Amniotic stem cell (primary cell): ENCODE measurements at places on chromosomes 5 and 9.

- no peak for DNase-seq
These were observed 38.2 kb downstream of the PRRC2B start for GRCh38 chr9:131432050-131432449.

DNA sequence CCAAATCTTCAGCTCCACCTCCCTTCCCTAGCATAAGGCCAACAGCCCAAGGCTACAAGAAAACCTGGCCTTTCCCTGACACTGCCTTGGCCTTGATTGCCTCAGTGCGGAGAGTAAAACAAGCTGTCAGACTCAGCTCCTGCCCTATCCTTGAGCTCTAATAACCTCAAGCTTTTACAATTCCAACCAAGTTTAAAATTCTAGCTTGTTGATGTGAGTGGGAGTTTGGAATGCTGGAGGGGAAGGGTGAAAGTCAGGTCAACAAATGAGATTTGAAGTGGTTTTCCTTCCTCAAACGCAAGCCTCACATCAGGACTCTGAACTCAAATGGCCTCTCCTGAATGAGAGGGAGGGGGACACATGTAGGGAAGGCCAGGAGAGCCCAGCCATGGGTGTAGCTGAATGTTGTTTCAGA, 197.0 kb upstream of the VLDLR start:
- DNase-seq = no peak

DNA sequence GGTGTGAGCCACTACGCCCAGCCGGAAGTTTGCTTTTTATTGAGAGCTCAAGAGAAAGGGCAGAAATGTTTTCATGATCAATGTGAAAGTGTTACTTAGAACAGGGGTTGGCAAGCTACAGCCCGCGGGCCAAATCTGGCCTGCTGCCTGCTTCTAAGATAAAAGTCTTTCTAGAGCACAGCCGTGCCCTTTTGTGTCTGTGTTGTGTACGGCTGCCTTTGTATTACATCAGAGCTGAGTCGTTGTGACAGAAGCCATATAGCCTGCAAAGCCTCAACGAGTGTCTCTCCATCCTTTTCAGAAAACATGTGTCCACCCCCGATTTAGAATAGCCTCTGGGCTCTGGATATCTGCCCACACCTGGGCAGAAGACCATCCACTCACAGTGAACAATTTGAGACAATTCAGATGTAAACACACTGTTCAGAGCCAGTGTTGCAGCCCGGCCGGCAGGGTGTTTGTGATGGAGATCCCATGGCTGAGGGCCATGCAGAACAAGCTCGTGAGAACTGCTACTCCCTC, 28.8 kb downstream of the AK8 start:
- no peak for DNase-seq

GRCh38 chr9:128007566-128008138, 26.9 kb upstream of the EEIG1 start:
- no peak for DNase-seq

DNA sequence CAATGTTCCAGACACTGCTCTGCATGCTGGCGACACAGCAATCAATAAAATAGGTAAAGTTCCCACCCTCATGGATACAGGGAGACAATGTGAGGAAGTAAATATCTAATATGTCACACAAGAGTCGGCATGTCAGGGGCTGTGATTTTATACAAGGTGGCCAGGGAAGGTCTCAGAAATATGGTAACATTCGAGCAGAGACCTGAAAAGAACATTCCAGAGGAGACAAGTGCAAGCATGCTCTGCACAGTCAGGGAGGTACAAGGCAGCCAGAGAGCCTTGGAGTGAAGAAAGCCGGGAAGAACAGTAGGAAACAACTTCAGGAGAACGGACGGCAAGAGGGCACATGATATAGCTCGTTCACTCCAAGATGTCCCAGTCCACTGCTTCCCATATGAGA, 89.2 kb upstream of the ZNF462 start:
- DNase-seq = no peak

DNA sequence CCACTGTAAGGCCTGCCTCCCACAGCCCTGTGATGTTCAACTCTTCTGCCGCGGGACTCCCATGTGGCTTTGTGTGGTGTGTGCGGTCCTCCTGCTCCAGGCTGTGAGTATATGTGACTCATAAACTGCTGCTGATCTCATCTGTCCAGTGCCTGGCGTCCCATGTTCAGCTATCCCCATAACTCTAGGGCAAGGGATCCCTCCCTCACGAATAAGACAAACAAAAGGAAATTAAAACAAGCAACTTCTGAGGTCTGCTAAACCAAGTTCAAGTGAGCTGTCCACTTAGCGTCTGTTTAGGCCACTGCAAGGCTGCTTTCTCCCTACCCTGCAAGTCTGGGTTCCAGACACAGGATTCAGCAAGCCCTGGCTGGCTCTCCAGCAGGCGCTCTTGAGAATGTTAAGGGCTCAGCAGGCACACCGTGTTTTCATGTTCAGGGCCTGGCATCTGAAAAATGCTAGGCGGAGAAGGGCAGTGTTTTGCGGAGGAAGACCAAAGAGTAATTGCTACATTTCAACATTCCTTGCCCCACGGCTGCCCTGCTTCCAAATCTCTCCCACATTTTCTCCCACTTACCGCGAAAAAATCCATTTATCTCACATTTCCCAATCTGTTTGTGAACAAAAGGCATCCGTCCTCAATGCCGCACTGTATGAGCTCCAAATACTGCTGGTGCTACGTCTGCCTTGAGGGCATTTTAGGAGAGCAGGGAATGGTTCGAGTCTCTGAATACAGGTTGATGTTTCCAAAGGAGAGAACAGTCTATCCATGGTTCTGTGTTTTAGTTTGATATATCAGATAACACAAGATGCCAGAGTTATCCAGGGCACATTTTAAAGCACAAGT, 280.2 kb downstream of the SEMA5A start:
- peak; percentile 80 for DNase-seq

GRCh38 chr9:76542360-76542759, 83.4 kb downstream of the GCNT1 start:
- DNase-seq = no peak

GRCh38 chr5:149603210-149603609, 21.9 kb downstream of the ARHGEF37 start:
- DNase-seq = no peak

DNA sequence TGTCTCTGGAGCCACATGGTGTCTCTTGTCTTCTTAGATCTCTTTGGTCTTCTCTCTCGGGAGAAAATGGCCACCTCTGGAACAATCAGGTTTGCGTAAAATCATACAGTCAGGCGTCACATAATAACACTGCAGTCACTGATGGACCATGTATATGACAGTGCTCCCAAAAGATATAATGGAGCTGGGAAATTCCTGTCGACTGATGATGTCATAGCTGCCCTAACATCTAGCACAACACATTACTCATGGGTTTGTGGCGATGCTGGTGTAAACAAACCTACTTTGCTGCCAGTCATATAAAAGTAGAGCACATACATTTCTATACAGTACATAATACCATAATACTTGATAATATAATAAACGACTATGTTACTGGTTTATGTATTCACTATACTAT, 30.1 kb upstream of the RAI14 start:
- DNase-seq = peak; percentile 72

GRCh38 chr9:86598411-86599239, 244.4 kb upstream of the TUT7 start:
- no peak for DNase-seq

DNA sequence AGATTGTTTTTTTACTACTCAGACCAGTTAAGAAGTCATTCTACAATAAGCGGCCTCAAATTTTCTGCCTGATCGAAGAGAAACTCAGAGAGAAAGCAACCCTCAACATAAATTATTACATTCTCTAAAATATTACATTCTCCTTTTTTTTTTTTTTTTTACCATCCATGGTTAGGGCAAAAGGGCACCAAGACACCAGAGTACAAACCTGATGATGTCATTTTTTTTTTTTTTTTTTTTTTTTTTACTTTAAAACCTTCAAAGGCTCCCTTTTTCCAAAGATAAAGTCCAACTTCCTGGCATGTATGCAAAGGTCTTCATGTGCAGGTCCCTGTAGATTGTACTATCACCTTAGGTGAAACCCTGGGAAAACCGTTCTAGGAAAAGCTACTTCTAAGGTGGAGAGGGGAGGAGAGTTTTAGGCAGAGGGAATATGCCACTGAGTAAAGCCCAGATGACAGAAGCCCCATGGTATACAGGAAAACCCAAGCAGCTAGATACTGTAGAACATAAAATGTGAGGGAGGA, 104.4 kb downstream of the SSBP2 start:
- DNase-seq = no peak

DNA sequence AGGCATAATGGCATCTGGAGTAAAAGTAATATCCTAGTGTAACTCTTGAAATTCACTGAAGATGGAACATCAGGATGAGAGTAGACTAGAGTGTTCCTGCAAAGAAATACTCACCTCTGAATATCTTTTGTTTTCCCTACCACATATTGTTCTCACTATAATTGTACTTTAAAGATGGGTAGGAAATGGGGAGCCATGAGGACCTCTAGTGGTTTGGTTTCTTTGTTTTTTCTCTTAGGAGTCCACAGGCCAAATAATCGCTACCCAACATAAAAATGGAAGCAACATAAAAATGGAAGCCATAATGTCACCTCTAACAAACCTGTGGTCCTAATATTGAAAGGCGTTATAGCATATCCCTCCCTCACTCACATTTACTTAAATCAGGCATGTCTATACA, 2375.8 kb downstream of the MAT2B start:
- DNase-seq = no peak

GRCh38 chr9:85158512-85158911, 489.0 kb downstream of the NTRK2 start:
- DNase-seq = no peak

DNA sequence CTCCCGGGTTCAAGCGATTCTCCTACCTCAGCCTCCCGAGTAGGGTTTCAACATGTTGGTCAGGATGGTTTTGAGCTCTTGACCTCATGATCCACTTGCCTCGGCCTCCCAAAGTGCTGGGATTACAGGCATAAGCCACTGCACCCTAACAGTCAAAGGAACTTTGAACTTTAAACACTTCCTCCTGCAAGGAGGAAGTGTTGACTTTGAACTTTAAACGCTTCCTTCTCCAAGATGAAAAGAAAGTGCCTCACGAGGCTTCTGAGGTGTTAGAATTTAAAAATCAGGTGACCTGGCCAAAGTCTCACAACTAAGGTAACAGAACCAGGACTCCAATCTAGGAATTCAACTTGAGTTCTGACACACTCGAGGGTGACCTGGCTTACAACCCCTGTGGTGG, 150.9 kb downstream of the BRINP1 start:
- DNase-seq = no peak

- DNase-seq = no peak
These were observed 294.3 kb downstream of the FBXL7 start for GRCh38 chr5:15794052-15794985.

GRCh38 chr9:91799113-91799744, 150.8 kb downstream of the ROR2 start:
- no peak for DNase-seq

DNA sequence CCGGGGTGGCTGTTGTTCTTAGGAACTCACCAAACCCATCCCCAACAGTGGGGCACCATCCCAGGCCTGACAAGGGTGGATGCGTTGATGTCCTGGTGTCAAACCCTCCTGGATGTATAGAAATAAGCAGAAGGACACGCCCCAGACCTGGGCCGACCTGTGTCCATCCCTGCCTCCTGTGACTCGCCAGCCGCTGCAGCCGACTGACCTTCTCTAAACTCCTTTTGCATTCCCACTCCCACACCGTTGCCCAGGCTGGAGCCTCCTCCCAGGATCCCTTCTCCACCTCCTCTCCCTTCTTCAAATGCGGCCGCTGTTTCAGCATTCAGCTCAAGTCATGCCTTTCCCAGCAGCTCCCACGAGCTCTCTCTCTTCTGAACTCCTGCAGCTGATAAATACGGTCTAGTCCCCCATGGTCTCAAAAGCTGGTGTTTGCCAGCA, 213.2 kb upstream of the IER5L start:
- DNase-seq = no peak

- no peak for DNase-seq
These were observed 12.9 kb downstream of the WWC1 start for GRCh38 chr5:168304349-168304748.

DNA sequence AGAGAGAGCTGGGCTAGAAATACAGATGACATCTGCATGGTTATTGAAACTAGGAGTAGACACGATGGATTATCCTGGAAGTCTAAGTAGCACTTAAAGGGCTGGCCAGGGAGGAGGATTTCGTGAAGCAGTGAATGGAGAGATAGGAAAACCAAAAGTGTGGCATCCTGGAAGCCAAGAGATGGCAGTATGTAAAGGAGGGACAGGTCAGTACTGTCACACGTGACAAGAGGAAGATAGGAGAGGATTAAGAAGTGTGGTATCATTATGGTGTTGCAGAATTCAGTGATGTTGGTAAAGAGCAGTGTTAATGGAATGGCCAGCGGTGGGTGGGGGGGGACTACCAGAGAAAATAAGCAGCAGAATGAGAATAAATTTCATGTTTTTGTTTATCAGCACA, 11.7 kb downstream of the RAD23B start:
- no peak for DNase-seq

- no peak for DNase-seq
These were observed 60.1 kb downstream of the KCTD16 start for GRCh38 chr5:144230806-144231205.

- no peak for DNase-seq
These were observed 556.1 kb downstream of the CDH9 start for GRCh38 chr5:26482076-26482809.

DNA sequence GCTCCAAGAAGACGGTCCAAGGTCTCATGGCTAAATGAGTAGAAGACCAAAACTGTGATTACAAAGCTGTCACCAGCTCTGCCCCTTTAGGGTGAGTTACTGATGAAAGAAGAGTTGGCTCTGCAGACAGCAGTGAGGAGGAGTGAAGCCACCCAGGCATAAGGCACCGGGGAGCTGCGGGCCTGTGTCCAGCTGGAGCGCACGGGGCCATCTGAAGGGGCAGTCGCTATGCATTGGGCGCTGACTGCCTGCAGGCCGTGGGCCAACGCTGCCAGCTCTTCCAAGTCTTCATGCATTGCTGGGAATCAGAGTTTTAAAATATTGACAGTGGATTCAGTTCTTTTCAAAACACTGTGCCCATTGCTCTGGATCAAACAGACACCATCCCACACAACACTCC, 70.3 kb downstream of the DAPK1 start:
- DNase-seq = no peak

DNA sequence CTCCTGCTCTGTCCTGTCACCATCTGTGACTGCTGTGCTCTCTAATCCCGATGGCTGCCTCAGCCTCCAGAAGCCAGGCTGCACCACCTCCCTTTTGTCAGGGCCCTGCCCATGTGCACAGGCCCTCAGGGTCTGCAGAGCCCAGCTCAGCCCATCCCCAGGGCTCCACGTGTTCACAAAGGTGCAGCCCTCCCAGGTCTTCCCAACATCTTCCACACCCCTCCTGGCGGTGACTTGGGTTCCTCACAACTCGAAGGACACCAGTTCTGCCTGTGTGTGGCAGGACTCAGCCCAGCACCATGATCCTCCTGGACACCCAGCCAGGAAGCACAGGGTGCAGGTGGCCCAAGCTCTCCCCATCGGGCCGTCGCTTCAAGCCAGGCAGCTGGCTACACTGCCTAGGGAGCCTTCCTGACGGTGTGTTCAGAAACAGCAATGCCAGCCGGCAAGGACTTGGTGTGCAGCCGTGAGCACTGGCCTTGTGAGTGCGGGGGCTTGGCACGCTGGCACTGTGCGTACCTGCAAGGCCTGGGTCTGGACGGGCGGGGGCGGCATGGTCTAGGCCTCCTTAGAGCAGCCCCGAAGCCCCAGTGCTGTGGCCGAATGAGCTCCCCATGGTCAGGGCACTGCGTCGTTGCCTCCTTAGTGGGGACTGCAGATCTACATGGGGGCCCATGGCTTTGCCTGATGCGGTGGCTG, 96.1 kb downstream of the MRPL36 start:
- no peak for DNase-seq

- DNase-seq = no peak
These were observed 16.4 kb upstream of the FST start for GRCh38 chr5:53463909-53464621.
